T-helper 2 cell treated with Interferon-gamma antibody and Interleukin-4, amounts not matched to agents 5 μg/mL and 100 μg/mL, for 36 hours (primary cell): ENCODE measurements at places on chromosomes 3 and 15.

- DNase-seq: no peak
Observed at GRCh38 chr3:107797586-107797985, 274.8 kb downstream of the BBX start.

DNA sequence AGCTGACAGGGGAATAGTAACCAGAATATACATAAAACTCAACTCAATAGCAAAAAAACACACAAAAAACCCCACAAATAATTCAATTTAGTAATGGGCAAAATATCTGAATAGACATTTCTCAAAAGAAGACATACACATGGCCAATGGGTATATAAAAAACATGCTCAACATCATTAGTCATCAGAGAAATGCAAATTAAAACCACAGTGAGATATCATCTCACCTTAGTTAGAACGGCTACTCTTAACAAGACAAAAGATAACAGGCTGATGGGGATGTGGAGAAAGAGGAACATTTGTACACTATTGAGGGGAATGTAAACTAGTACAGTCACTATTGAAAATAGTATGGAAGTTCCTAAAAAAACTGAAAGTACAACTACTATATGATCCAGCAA is 678.6 kb downstream of the MECOM start:
- DNase-seq: no peak

DNA sequence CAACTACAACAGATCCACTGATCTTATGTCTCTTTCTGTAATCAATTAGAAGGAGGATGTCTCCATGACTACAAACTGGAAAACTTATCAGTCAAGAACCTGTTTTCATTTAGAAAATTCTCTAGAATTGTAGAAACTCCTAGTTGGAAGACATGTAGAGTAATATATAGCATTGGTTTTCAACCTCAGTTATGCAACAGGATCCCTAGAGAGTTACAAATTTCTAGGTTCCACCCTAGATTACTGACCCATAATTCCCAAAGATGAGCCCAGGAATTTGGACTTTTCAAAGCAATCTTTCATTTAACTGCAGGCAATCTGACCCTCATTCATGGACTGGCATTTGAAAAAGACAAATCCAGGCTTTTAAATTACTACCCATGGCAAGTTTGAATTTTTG is 116.9 kb upstream of the RAP2B start:
- DNase-seq: no peak

DNA sequence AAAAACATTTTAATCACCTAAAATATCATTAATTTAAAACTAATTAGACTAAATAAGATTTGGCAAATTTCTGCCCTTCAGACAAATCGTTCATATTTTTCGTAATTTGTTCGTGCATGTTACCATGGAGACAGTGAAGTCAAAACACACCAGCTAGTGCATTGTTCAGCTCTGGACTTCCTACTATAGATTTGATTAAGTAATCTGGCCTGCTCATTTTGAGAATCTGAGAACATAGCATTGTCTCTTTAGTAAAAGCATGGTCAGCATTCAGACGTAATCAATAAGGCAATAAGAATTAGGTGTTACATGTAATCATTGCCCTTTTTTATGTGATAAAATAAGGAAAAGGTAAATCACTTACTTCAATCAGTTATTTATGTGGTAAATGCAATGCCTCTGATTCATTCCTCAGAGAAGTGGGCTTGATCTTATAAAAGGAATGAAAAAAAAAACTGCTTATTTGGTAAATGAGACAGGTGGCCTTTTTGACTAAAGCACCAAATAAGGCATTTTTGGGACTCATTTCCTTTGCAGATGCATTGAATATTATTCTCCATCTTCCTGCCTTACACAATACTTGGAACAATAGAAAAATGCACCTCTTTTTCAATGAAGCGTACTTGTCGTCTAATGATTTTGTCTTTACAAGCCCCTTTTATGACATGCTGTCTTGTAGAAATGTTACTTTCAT is 84.5 kb upstream of the FNDC3B start:
- no peak for DNase-seq

DNA sequence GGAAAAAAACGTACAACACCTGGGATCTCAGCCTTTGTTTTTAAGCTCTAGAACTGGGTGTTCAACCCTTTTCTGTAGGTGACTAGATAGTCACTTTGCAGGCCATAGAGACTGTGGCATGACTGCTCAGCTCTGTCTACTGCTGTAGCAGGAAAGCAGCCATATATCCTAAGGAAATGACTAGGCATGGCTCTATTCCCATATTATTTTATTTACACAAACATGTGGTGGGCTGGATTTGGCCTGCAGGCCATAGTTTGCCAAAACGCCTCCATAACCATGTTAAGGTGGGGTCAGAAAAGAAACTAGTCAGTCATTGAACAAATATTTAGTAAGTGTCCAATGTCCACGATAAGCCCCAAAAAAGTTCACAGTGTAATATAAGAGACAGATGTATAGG is 452.5 kb downstream of the MCTP2 start:
- DNase-seq: no peak

DNA sequence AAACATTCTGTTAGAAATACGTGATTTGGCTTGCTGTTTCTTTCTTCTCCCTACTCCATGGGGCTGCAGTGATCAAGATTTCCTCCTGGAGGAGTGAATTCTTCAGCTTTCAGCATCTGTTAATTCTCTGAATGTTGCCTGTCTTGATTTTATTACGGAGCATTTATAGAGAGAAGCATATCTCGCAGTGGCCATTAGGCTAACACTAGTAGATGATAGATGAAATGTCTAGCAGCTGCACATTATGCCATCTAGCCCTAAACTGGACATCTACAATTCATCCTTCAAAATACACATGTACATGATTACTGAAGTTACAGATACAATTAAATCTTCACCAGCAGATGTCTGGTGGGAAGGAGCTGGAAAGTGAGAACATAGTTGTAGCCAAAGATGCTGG is 769.8 kb upstream of the NECTIN3 start:
- no peak for DNase-seq

- DNase-seq: no peak
Observed at GRCh38 chr3:121796970-121797369, 37.9 kb downstream of the IQCB1 start.

DNA sequence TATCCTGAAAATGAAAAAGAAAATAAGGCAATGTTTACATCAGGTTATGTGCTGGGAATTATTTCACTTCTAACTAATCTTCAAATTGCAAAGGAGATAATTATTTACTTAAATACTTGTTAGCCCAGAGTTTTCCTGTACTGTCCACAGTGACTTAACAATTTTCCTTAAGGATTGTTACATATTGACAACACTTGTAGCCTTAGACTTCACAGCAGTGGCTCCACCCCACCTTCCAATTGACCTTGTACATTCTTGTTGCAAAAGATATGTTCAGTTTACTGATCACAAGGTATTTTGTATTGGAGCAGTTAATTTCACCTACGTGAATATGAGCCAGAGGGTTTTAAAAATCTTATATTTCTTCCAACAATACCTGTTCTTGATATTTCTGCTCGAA is 376.9 kb downstream of the CNTN6 start:
- no peak for DNase-seq

DNA sequence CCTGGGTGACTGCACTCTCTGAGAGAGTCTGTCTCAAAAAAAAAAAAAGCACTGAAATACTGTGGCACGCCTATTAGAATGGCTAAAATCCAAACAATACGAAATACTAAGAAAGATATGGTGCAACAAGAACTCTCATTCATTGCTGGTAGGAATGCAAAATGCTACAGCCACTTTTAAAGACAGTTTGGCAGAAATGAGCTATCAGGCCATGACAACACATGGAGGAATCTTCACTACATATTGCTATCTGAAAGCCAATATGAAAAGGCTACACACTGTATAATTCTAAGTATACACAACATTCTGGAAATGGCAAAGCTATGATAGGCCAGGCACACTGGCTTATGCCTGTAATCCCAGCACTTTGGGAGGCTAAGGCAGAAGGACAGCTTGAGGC is 18.8 kb downstream of the DPPA2 start:
- no peak for DNase-seq

DNA sequence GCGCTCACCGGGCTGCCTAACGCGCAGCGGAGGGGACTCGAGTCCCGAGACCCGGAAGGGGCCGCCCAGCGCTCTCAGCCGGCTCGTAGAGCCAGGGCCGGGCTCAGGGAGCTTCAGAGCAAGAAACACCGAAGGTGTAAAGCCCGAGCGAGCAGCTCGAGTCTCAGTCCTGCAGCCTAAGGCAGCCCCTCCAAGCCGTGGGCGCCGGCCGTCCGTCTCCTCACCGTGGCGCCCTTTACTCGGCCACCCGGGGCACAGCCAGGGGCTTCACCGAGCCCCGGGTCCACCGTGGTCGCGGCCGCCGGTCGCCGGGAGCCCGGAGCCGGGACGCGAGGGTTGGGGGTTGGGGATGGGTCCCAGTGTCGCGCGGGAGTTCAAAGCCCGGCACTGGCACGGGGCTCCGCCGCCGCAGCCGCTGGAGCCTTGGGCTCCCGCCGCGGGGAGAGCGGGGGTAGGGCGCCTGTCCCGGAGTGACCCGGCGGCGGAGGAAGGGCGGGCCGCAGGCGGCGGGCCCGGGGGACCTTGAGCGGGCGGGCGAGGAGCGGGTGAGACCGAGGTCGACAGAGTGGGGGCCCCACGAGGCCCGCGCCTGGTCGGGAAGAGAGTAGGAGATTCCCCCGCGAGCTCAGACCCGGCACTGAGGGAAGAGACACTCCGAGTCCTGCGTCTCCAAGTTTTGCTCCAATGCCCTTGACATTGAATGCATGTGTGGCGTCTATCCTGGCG is 26.9 kb upstream of the THRB start:
- no peak for DNase-seq

DNA sequence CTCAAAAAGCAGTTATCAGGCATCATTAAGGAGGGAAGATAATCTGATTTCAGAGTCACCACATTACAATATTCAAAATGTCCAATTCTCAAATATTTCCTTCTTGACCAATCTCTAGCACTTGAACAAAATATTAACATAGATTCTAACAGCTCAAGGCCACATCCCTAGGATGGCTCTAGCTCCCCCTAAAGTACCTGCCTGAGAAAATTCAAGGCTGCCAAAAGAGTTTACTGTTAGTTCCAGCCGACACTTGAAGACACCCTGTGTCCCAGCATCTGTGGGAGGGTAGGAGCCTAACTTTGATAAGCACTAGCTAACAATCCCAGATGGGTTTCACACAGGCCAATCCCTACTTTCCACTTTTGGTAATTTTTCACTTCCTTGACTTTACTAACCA is 10.4 kb downstream of the NSMCE3 start:
- DNase-seq: no peak

GRCh38 chr3:178439504-178439903 is 96.7 kb upstream of the KCNMB2 start:
- DNase-seq: no peak

GRCh38 chr3:118618247-118619040 is 416.2 kb downstream of the IGSF11 start:
- DNase-seq: no peak

DNA sequence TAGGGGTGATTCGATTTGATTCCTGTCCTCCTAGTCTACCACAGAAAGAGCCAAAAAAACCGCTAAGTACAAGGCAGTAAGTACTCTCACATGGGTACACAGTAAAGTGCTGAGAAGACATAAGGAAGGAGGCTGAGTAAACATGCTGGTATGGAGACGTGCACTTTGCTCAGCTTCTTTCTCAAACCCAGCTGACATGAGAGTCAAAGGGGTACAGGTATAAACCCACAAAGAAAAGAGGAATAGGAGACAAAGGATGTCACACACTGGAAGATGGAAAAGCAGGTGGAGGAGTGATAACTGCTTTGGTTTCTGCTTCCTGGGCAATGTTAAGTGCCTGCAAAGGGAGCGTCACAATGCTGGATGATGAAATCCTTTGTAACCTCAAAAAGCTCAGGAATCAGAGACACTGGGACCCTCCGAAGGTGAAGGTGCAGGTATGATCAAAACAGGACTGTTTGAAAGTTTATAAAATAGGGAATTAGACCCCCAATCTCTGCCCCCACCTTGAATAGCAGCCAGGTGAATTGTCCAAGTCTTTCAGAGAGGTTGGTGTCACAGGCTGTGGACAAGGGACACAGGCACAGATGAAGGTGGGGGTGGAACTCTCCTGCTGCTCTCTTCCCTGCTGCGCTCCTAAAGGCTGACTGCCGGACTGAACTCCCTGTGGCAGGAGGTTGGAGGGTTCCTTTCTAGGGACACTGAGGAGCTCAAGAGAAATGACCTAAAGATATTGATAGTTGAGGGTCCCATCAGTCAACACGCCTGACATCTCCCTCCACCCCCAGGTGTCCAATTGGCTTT is 101.8 kb downstream of the RAB11A start:
- no peak for DNase-seq

GRCh38 chr3:75136100-75136897 is 521.8 kb upstream of the CNTN3 start:
- no peak for DNase-seq

GRCh38 chr3:66342717-66343356 is 122.0 kb downstream of the SLC25A26 start:
- DNase-seq: no peak

GRCh38 chr3:59821274-59821673 is 771.4 kb upstream of the CFAP20DC start:
- DNase-seq: no peak

GRCh38 chr15:75718328-75718727 is 5.7 kb upstream of the CSPG4 start:
- no peak for DNase-seq

DNA sequence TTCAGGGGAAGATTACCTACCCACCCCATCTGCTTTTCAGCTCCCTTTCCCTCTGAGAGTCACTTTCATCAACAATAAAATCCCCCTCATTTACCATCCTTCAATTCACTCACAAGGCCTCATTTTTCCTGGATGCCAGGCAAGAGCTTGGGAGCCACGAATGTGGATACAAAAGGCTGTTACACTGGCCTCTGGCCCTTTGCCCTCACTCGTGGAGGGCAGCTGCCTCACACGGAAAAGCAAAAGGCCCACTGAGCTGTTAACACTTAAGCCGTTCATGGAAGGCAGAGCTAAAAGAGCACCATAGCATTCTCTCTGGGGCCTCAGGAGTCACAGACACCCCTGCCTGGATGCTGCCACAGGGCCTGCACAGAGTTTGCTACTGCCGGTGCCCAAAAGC is 102.4 kb upstream of the TUSC7 start:
- DNase-seq: no peak

DNA sequence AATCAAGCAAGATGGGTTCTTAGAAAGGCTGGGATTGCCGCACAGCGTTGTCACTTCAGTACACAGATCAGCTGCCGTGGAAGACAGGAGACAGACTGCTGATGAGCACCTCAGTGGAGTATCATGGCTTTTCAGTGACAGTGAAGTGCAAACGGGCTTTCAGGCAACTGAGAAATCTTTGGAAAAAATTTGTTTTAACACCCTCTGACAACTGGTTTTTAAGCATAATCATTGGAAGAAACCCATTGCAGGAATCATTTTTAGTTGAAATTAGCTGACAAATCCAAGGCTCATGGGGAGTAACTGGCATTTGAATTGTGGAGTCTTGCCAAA is 418.8 kb downstream of the OTOL1 start:
- no peak for DNase-seq

GRCh38 chr15:62785881-62786828 is 256.4 kb upstream of the TPM1 start:
- DNase-seq: no peak
